ENCODE measurements at places on chromosomes 2 and 18.

GRCh38 chr2:5479265-5479928, 212.8 kb upstream of the SOX11 start:
- H3K4me1 ChIP-seq, result peaks cover 10% of the 10 kb centered on the region
- H3K36me3 ChIP-seq, result peaks cover 4% of the 10 kb centered on the region
- peaks cover 2% of the 10 kb centered on the region for H3K27me3 ChIP-seq
- no peak overlapping the region for H3K4me3 ChIP-seq
- DNase-seq, result no peak

DNA sequence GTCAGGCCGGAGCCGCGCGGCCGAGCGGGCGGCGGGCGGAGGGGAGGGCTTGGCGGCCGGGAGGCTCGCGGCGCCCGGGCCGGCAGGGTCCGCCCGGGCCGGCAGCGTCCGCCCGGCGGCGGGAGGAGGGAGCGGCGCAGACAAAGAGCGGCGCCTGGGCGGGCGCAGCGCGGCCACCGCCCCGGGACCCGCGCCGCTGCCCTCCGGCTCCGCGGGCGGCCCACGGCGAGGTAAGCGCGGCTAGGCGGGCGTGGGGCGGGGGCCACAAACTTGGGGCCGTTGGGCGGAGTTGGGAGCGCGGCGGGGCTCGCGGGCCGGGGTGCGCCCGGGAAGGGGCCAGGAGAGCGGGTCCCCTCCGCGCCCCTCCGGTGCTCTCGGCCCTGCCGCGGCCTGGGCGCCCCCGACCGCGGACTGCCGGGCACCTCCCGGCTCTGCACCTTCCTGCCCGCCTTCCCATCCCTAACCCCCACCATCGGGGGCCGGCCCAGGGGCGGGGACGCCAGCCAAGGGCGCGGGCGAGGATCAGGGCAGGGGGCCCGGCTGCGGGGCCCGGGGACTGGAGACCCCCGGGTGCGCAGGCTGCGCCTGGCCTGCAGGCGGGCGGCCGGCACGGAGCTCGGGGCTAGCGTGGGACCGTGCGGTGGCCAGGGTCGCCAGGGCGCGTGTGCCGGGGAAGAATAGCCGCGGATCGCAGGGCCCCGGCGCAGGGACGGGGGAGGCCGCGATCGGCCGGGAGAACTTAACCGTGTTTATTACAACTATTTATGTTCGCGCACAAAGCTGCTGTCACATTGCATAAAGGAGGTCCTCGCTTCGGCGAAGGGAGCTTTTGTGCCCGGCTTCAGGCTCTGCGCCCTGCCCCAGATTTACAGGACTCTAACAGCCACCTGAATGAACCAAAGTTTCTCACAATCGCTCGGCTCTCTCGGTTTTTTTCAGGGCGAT, at the start of gene NCK2:
TSS of gene NCK2 (plus strand) at position 4 of the 945 bp plus-strand sequence. CDS start 110,152 bp downstream, outside the sequence.
- H3K27ac ChIP-seq, result peak within 1 kb of the TSS; percentile 96
- DNase-seq, result peak; percentile 53
- peak within 1 kb of the TSS; percentile 97 for H3K4me3 ChIP-seq
- H3K36me3 ChIP-seq, result peaks cover 14% of the 10 kb centered on the region
- peaks cover 73% of the 10 kb centered on the region for H3K4me1 ChIP-seq

- no peaks in the 10 kb centered on the region for H3K4me1 ChIP-seq
- H3K4me3 ChIP-seq, result no peak overlapping the region
- no peak for DNase-seq
- H3K27ac ChIP-seq, result no peak overlapping the region
- no peaks in the 10 kb centered on the region for H3K27me3 ChIP-seq
- no peaks in the 10 kb centered on the region for H3K36me3 ChIP-seq
Measured at GRCh38 chr18:136433-136832, 21.9 kb upstream of the USP14 start.

DNA sequence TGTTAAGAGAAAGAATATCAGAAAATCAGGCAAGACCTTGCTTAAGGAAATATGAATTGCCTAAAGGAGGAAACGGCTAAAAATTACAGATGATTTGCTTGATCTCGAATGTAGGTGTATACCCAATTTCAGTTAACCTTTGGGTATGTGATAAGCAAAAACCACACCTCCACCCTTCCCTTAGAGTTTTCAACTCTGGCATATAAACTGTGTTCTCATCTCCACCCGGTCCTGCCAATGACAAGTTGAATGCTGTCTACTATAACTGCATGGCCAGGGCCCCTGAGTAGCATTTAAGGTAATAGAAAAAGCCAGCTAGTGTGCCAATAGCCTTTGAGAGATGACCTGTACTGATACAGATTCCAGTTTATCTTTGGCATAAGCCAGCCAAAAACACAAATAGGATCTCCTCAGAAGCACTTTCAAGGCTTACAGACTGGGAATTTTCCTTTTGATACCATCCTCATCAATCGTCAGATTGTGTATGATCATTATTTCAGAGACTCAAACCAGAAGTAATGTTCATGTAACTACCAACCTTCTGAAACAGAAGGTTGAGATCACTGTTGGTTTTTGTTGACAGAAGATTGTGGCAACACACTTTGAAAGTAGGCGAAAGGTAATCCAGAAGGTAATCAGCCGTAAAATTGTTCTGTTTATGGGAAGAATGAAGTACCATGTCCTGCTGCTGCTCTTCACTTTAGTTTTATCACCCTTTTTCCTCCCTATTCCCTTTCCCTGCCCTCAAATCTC, 163.1 kb downstream of the GFPT1 start:
- no peak overlapping the region for H3K4me3 ChIP-seq
- peaks cover 3% of the 10 kb centered on the region for H3K27me3 ChIP-seq
- peaks cover 4% of the 10 kb centered on the region for H3K36me3 ChIP-seq
- H3K4me1 ChIP-seq, result peaks cover 27% of the 10 kb centered on the region
- peak overlapping the region; percentile 30 for H3K27ac ChIP-seq

DNA sequence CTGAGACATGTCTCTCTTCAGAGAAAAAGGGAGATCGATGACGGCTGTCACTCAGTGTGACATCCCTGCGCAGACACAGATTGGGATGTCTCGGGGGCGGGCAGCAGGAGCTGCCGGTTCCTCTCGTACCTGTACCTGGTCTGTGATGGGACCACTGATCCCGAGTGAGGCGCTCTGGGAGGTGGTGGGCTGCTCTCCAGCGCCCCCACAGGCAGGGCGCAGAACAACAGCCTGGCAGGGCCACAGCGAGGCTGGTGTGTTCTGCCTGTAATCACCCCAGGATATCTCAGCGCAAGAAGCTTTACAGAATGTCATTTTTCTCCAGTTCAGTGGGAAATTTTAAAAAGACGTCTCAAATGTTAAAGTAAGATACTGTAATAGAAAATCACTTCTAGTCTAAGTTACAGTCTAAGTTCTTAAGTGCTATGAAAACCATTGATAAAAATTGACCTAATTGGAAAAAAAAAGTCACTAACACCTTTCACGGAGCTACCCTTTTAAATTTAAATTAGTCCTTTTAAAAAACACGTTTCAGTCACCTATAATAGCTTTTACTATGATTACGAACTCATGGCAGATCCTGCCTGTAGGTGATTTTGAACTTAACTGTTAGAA, 189.8 kb downstream of the SNTG2 start:
- H3K36me3 ChIP-seq, result peaks cover 5% of the 10 kb centered on the region
- DNase-seq, result peak; percentile 82
- no peak overlapping the region for H3K27ac ChIP-seq
- no peaks in the 10 kb centered on the region for H3K27me3 ChIP-seq
- no peak overlapping the region for H3K4me3 ChIP-seq

GRCh38 chr2:30164131-30164925, 17.5 kb downstream of the YPEL5 start:
- no peak overlapping the region for H3K27ac ChIP-seq
- no peaks in the 10 kb centered on the region for H3K36me3 ChIP-seq
- DNase-seq, result no peak
- no peaks in the 10 kb centered on the region for H3K4me1 ChIP-seq
- H3K4me3 ChIP-seq, result no peak overlapping the region

- H3K4me3 ChIP-seq, result no peak overlapping the region
- H3K4me1 ChIP-seq, result peaks cover 9% of the 10 kb centered on the region
- H3K27me3 ChIP-seq, result peaks cover 2% of the 10 kb centered on the region
- no peak for DNase-seq
Measured at GRCh38 chr18:48098538-48098937, 168.1 kb upstream of the SMAD2 start.

DNA sequence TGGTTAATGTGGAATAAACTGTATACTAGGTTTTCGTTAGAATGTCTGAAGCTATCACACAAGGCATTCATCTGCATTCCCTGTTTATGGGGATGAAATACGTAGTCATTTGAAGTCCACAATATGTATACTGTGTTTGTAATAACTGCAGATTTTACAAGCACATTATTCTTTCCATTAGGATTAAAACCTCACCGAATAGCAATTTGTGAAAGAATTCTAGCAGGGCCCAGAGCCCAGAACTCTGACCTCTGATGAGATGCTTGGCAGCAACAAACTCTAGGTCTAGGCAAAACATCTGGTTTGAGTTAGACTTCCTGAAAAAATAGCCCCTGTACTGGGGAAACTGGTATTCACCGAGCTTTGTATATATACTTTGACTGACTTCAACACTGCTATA, 158.2 kb downstream of the SRBD1 start:
- H3K4me1 ChIP-seq, result no peaks in the 10 kb centered on the region
- H3K36me3 ChIP-seq, result no peaks in the 10 kb centered on the region
- no peak overlapping the region for H3K27ac ChIP-seq
- H3K4me3 ChIP-seq, result no peak overlapping the region
- no peak for DNase-seq

- no peaks in the 10 kb centered on the region for H3K36me3 ChIP-seq
- H3K4me1 ChIP-seq, result no peaks in the 10 kb centered on the region
- no peak overlapping the region for H3K27ac ChIP-seq
- no peak for DNase-seq
- no peaks in the 10 kb centered on the region for H3K27me3 ChIP-seq
Measured at GRCh38 chr2:225600444-225600843, 200.9 kb downstream of the NYAP2 start.

- DNase-seq, result no peak
- no peaks in the 10 kb centered on the region for H3K4me1 ChIP-seq
- no peak overlapping the region for H3K27ac ChIP-seq
- H3K4me3 ChIP-seq, result no peak overlapping the region
Measured at GRCh38 chr2:236583621-236584203, 14.1 kb downstream of the ACKR3 start.

GRCh38 chr2:221600388-221600787, 28.3 kb upstream of the EPHA4 start:
- H3K27ac ChIP-seq, result no peak overlapping the region
- H3K27me3 ChIP-seq, result peaks cover 5% of the 10 kb centered on the region
- no peaks in the 10 kb centered on the region for H3K36me3 ChIP-seq

- H3K36me3 ChIP-seq, result no peaks in the 10 kb centered on the region
- no peak overlapping the region for H3K4me3 ChIP-seq
- H3K27me3 ChIP-seq, result no peaks in the 10 kb centered on the region
- no peak for DNase-seq
- H3K4me1 ChIP-seq, result no peaks in the 10 kb centered on the region
- H3K27ac ChIP-seq, result no peak overlapping the region
Measured at GRCh38 chr2:40680547-40680946, 228.7 kb upstream of the SLC8A1 start.

GRCh38 chr18:74248595-74248994, 43.2 kb downstream of the CYB5A start:
- no peak overlapping the region for H3K4me3 ChIP-seq
- H3K36me3 ChIP-seq, result peaks cover 20% of the 10 kb centered on the region
- no peak for DNase-seq
- H3K27ac ChIP-seq, result no peak overlapping the region

- DNase-seq, result no peak
- H3K4me1 ChIP-seq, result peaks cover 30% of the 10 kb centered on the region
- H3K27ac ChIP-seq, result peak overlapping the region; percentile 81
Measured at GRCh38 chr2:157820193-157820592, 55.9 kb downstream of the ACVR1 start.

- peaks cover 6% of the 10 kb centered on the region for H3K4me1 ChIP-seq
- no peaks in the 10 kb centered on the region for H3K36me3 ChIP-seq
- no peaks in the 10 kb centered on the region for H3K27me3 ChIP-seq
- no peak overlapping the region for H3K4me3 ChIP-seq
- peak overlapping the region; percentile 94 for H3K27ac ChIP-seq
- DNase-seq, result no peak
Measured at GRCh38 chr2:162768656-162769055, 69.9 kb downstream of the KCNH7 start.

DNA sequence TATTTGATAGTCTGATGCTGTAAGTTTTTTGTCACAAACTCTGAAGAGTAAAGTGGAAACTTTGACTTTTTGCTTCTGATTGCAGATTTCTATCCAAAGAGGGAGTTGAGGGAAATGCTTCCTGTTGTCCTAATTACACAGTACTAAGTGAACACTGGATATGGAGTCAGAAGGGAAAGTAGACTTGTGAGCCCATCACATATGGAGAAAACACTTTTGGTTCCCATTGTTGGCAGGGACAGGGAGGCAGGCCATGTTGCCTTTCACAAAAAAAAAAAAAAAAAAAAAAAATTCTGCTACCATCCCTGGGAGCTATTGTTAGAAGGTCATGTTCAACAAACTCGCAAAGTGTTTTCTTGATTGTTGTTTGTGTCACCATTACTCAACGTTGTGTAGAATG, 144.3 kb downstream of the RPIA start:
- no peaks in the 10 kb centered on the region for H3K4me1 ChIP-seq
- H3K4me3 ChIP-seq, result no peak overlapping the region
- no peaks in the 10 kb centered on the region for H3K27me3 ChIP-seq
- H3K36me3 ChIP-seq, result no peaks in the 10 kb centered on the region
- no peak for DNase-seq

DNA sequence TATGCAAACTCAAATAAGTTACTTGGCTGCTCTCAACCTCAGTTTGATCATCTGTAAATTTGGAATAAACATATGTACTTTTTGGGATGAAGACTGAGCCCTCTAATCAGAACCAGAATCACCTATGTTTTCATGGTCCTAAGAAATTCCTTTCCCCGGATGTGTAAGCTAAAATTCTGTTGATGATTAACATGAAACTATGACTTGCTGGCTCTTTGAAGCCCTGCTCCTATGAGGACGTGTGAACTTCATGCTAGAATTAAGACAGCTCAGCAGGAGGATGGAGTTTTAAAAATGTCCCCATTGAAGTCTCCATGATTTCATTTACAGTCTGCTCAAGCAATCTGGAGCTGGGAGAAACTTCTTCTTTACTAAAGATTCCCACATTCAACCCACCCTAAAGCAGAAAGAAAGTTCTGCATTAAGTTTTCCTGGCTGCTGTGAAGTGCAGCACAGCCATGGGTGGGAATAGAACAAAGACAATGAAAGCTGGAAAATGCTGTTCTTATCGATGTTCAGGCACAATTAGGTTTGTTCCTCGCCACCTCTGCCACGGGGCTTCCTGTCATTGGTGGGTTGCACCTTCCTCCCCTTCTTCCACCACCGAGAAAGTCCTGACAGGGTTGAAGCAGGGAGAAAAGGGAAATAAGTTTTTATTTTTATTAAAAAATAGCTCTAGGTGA, 50.9 kb downstream of the ADCYAP1 start:
- H3K27me3 ChIP-seq, result peaks cover under 1% of the 10 kb centered on the region
- DNase-seq, result no peak
- no peaks in the 10 kb centered on the region for H3K36me3 ChIP-seq
- H3K4me3 ChIP-seq, result no peak overlapping the region
- H3K27ac ChIP-seq, result no peak overlapping the region

Measured in endothelial cell (in vitro differentiated cells).